BE2C (cell line): ENCODE measurements at places on chromosomes 12 and 14.

GRCh38 chr14:50319721-50320120 lies 7.6 kb downstream of the DMAC2L start:
- no peak for DNase-seq

GRCh38 chr14:54480830-54481562 lies 7.8 kb downstream of the GMFB start:
- no peak for DNase-seq

DNA sequence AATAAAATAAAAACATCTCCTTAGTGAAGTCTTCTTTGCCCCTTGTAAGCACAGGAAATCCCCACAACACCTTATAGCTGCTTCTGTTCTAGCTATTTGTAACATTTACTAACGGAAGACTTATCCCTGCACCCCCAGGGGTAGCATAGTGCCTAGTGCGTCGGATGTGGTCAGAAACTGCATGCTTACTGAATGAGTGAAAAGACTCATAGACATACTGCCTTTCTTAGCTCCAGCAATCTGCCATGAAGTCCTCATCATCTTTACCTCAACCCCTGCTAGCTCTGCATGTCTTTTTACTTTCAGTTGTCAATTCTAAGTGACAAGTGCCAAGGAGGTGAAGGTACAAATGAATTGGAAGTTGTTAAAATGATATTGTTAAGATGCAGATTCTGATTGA lies 12.9 kb downstream of the RIOX1 start:
- DNase-seq, result no peak

- DNase-seq, result no peak
Observed at GRCh38 chr12:68462803-68463202, 130.6 kb upstream of the MDM1 start.

DNA sequence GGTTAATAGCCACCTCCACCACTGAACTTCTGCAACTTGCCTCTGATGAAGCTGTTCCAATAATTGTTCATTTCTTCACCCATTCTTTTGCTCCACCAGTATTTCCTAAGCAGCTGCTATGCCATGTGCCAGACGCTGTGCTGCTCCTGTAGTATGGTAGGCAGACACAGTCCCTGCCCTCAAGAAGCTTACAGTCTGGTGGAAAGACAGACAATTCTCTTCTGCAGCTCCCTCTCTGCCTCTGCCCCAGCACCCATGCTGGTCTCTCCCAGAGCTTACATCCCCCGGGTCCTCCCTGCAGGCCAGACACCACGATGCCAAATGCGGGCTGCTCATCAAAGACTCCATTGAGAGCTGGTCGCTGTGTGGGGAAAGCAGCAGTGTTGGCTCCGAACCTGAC lies 111.6 kb upstream of the ESRRB start:
- DNase-seq, result no peak
